ENCODE measurements at places on chromosomes 2 and 18. TPM values are rescaled to one million over a fixed set of nuclear protein-coding genes. Genes with fewer than 3 reads are reported as not detected.

The ADCY3 gene
- total RNA-seq = 17.5 TPM

The CD8B2 gene
- total RNA-seq = not detected

The CFAP53 gene
- total RNA-seq = 0.14 TPM

The RBKS gene
- total RNA-seq = 6.0 TPM

The CPLX4 gene
- total RNA-seq = not detected

DNA sequence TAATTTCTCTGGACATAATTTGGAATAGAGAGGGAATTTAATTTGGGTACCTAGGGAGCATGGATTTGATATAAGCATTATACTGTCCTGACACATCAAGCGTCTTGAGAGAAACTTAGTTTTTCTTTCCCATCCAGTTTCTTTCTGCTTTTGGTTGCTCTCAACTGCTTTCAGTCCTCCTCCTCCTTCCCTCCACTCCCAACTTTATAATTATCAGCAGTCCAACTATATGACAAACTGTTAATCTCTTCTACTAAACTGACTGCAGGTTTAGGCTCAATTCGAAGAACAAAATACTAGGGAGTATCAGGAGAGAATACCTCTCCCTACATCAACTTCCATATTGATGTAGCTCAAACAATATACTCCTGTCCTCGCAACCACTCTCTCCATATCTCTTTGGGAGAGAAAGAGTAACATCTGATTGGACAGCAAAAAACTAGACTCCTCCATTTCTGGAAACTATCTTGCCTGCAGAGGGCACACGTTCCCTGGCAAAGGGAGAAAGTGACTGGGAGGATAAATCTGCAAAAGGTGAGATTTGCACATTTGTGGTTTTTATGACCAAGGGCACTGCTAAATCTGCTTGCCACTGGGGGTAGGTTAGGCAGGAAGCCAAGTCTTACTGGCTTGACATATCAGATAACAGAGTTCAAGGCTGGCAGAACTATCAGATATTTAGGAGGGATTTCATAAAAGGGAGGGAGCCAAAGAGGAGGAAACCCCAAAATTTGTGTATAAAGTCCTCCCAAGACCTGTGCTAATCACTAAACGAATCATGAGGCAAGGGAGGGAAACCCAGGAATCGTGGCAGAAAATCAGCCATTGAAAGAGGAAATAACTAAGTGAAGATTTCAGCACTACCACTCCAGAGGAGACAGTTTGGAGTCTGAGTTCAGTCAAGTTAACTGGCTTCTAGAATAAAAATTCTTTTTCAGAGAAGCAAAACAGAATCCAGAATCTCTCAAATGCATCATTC is 40.0 kb downstream of the ICA1L start:
- peak; percentile 27 for DNase-seq

GRCh38 chr2:176814740-176815367 is 397.7 kb upstream of the HNRNPA3 start:
- no peak for DNase-seq

DNA sequence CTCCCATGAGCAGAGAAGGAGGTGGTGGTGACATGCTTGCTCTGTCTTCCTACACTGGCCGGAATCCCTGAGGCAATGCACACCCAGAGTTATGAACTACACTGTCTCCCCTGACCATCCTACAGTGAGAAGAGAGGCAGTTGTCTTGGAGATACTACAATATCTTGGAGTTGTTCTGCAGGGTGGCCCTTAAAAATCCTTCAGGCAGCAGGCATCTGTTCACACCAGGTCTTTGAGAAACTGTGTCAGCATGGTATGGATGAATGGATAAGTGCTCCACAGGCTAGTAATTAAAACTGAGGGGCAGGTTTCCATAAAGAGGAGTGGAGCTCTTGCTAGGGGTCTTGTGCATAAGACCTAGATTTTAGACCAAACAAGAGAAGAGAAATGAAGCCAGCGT is 223.7 kb upstream of the COPS8 start:
- no peak for DNase-seq

DNA sequence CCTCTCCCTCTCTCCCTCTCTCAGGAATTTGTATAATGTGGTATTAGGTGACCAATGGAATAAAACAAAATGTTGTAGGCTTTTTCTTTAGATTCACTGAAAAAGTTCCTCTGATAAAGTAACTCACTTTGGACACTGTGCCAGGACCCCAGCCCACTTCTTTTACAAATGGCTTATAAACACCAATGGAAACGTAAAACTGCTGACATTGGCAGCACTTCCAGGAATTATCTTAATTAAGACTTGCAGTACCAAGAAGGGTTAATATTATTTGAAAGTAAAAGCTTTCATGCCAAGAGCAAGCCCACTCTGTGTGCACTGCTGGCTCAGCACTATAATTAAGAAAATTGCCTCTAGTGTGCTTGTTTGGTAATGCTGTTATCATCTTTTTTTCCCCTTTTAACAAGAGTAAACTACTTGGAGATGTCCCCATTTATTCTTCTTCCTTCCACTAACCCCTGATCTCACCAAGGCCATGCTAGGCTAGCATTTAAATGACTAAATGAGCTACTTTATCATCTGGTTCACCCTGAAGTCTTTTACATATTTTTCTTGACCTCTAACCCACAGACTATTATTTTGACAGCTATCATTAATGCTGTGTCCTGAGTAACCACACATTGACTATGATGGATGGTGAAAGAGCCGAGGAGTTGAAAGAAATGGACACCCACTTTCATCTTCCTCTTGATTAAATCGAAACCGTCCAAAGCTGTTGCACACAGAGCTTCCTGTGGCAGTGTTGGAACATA is 232.2 kb upstream of the ETAA1 start:
- DNase-seq = no peak

GRCh38 chr2:23429036-23429435 is 44.1 kb downstream of the KLHL29 start:
- DNase-seq = no peak

DNA sequence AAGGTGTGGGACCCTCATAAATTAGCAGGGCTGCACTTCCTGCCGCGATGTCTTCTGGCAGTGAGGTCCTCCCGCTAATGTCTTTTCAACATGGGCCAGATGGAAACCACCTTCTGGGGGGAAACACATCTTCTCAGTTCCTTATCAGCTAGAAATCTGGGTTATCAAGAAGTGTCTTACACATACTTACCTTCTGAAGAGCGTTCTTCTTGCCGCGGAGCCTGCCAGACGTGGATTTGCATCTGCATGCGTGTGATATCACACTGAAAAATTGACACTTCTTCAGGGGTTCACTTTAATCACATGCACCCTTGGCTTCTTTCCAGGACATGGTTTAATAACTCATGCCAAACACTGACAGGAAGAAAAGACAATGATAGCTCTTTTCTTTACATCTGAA is 163.5 kb upstream of the SOX11 start:
- no peak for DNase-seq

DNA sequence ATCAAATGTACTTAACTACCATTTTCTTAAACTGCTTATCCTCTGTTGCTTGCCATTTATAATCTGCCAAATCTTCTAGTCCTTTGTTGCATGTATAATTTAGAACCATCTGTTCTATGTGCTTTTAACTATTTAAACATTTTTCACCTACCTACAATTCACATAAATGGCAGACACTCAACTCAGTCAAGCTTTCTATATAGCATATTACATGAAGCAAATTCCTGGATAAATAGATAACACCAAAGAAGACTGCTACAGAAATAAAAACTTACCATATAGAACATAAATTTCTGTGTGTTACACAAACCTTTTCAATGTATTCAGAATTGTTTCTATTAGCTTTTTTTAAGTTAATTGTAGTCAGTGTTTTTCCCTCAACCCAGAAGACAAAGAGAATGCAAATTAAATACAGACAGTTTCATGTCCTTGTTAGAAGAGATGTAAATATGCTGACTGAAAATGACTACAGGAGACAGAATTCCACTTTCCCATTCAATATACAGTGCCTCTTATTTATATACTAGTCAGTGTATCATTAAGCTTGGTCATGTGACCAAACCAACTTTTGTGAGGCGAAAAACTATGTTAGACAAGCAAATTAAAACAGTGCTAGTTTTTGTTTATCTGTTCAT is 2.6 kb downstream of the BAZ2B start:
- DNase-seq = no peak

DNA sequence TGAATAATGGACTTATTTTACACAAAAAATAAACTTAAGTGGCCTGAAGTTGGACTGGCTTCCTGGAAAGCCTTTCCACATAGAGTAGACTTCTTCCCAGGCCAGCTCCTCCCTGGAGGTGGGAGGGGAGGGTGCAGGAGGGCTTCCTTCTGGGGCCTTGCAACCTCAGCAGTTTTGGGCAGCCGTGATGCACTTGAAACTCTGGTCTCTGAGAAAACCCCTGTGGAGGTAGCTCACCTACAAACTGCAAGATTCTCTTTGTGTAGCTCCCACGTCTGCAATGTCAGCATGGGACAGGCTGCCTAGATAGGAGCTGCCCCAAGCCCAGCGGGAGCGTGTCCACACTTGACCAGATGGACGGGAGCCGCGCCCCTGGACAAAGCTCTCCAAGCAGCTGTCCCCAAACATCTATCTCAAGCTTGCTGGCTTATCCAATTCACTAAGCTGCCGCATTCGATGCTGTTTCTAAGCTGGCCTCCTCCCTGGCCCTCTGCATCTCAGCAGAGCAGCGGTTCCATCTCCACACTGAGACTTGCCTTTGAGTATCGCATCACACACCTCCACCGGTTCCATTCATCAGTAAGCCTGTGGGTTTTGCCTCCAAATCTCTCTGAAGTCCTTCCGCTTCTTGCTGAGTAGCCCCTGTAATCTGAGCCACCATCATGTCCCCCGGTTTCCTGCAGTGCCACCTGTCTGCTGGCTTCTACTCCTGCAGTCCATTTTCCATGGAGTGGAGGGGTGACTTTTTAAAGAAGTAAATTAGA is 1.6 kb upstream of the LPIN1 start:
- no peak for DNase-seq

- no peak for DNase-seq
Observed at GRCh38 chr2:68710756-68711155, 23.9 kb upstream of the ARHGAP25 start.

DNA sequence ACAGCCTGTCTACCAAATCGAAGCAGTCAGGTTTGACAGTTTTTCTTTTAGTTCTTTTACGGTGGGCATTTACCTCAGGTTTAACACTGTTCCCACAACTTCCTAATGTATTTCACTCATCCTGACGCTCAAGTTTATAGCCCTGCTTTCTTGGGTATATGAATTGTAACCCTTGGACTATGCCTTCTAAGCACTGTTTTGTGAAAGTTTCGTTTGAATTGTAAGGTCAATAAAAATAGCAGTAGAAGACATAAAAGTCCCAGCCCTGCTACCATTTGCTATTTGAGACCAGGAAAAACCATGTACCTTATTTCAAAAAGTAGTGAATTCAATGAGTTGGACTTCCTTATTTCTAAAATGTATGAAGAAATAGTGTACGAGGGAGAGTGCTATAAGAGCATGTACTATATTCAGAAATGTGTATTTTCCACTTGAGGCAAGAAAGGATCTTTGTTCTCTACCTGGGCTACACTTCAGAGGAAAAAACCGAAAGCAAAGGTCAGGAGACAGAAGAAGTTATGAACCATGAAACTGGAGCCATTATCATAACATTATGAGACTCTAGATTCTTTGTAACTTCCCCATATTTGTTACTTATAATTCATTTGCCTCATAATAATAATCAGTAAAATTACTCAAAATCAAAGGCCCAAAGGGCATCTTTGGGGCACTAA is 1.9 kb upstream of the ZC3H15 start:
- no peak for DNase-seq

- no peak for DNase-seq
Observed at GRCh38 chr2:97348265-97348664, 235.3 kb downstream of the ANKRD36 start.

GRCh38 chr2:202267495-202267894 is 1.9 kb downstream of the NOP58 start:
- DNase-seq = no peak

- DNase-seq = no peak
Observed at GRCh38 chr18:55787536-55788073, 199.6 kb upstream of the TCF4 start.

GRCh38 chr18:50560681-50561629 is 1.1 kb downstream of the MAPK4 start:
- no peak for DNase-seq

- DNase-seq = no peak
Observed at GRCh38 chr18:10036479-10036878, 122.7 kb downstream of the VAPA start.

- peak; percentile 81 for DNase-seq
Observed at GRCh38 chr2:23669413-23670244, 257.3 kb downstream of the ATAD2B start.

DNA sequence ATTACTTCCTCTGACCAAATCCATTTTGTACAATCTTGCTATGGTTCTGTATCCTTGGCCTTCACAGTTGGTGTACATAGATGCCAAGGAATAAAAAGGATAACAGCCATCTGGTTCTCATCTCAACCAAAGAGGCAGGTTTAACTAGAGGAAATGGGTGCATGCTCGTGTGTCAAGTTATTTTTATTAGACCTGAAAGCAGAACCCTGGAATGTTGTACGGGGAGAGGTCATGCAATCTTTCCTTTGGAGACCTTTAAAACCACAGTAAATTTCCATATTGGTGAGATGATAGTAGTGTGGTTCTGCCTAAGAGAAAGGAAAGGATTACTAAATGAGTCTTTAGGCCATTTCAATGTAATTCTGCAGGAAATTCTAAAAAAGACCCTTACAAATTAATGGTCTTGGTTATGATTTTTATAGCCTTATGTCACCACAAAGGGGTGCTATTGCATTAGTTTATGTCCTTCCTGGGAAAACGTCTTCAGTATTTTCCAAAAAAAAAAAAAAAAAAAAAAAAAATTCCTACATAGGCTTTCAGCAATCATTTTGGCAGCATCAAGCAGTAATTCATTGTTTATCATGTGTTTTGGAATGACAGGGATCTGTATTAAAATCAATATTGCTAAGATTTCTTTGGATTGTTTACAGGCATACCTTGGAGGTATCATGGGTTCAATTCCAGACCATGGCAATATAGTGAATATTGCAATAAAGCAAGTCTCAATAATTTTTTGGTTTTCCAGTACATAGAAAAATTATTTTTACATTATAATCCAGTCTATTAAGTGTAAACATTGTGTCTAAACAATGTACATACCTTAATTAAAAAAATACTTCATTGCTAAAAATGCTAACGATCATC is 270.8 kb downstream of the NYAP2 start:
- DNase-seq = no peak

DNA sequence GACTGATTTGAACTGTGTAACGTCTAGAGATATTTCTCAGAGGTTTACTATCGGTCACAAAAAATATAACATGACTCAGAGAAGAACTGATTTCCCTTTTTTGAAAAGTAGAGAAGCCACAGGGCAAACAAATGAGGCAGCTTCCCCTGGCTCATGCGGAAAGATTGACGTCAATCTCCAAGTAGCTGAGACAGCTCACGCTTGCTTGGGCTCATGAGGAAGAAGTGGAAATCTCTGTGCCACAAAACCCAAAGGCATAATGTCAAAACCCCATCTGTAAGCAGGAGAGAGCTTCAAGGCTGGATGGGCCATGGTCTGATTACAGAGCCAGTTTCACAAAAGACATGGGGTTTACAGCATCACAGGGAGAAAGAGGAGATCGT is 188.1 kb downstream of the ARL4C start:
- DNase-seq = no peak
